Stimulated activated CD8-positive, alpha-beta memory T cell treated with anti-CD3 and anti-CD28 coated beads, Interleukin-15, amount 100 ng/mL, for 24 hours (primary cell): ENCODE measurements at places on chromosomes 4 and X.

- DNase-seq: no peak
These were observed 48.0 kb downstream of the RASL11B start for GRCh38 chr4:52910115-52910514.

GRCh38 chrX:65034292-65034667 lies 58.0 kb upstream of the ZC4H2 start:
- no peak for DNase-seq

DNA sequence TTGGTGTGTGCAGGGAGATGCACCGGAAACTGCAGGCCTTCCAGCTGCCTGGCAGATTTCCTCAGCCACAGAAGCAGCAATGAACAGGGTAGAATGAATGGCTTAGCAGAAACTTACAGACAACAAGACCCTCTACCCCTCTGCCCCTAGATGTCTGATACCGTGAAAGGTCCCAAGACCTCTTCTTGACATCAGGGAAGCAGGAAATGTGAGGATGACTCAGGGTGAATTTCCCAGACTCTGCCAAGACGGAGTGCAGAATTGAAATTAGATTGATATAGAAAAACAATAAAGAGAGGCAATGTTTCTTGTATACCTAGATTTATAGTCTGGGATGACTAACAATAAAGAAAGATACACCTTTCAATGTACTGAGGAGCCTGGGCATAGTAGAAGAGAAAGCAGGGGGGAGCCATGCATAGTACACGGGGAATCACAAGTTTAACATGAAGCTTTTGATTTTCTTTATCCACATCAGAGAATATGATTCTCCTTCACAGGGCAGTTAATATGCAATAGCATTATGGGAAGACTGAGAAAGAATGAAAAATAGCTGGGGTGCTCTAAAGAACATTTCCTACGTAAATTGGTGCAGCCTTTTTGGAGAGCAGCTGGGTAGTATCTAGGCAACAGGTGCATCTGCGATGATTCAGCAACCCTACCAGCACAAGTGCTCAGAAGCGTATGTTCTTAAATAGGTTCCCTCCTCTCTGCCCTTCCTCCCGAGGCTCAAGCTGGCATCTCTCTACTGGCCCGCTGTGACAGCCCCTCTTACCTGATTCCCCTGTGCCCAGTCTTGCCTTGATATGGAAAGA lies 18.3 kb upstream of the CXCR3 start:
- no peak for DNase-seq

DNA sequence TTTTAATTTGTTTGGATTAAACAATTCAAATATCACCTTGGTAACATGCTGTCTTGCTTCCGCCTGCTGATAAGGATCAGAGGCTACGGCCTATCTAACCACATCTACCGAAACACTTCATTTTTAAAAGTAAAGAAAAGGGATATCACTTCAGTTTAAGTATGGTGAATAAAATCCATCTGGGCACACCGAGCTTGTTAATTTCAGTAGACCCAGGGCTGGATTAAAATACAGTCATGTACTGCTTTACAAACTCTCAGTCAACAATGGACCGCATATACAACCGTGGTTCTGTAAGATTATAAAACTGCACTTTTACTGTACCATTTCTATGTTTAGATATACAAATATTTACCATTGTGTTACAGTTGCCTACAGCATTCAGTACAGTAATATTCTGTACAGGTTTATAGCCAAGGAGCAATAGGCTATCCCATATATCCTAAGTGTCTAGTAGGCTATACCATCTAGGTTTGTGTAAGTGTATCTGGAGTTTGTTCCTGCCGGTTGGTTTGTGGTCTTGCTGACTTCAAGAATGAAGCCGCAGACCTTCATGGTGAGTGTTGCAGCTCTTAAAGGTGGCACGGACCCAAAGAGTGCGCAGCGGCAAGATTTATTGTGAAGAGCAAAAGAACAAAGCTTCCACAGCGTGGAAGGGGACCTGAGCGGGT lies 40.0 kb downstream of the SEPTIN11 start:
- DNase-seq: no peak

GRCh38 chr4:25857403-25857802 lies 5.4 kb downstream of the SEL1L3 start:
- no peak for DNase-seq

DNA sequence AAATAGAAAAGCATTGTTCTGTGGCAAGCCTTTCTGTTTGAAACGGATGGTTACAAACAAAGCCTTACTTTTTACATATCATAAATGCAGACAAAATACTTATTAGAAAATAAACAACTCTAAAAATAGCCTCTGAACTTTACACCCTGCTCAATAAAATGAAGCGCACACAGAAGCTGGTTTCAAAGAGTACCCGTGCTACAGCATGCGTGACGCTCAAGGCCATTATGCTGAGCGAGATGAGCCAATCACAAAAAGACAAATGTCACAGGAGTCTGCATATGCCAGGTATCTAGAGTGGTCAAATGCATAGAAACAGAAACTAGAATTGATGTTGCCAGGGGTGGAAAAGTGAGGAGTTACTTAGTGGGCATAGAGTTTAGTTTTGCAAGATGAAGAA lies 326.5 kb upstream of the GATB start:
- DNase-seq: no peak

DNA sequence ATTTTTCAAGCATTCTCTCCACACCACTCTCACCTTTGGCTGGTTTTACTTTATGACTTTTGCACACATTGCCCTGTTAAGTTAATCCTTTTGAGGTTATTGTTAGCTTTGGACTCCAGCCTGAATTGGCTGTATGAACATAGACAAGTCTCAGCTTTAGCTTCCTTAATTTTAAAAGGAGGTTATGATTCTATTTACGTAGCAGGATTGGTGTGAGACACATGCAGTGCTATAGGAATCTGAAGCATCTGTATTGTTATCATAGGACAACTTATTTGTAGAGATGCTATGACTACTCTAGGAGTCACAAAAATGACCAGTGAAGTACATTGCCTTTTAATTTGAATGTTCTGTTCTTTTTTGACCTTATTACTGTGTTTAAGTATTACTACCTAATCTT lies 15.7 kb downstream of the PGAM4 start:
- DNase-seq: no peak

DNA sequence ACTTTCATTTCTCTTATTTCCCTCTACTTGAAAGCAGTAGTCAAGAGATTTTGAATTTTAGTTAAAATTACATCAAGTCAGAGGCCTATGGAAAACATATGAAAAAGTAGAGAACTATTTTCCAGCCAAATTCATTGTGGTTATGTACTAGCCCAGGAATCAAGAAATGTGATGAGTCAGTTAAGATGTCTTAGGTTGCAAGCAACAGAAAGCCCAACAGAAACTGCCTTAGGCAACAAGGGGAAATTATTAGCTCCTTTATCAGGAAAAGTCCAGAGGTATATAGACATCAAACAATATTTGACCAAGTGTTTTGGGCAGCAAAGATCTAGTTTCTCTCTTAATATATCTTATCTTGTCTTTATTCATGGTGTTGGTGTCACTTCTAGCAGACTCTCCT lies 37.8 kb upstream of the FRMD7 start:
- no peak for DNase-seq

GRCh38 chr4:7191546-7192251 lies 639 bp upstream of the SORCS2 start:
- no peak for DNase-seq

DNA sequence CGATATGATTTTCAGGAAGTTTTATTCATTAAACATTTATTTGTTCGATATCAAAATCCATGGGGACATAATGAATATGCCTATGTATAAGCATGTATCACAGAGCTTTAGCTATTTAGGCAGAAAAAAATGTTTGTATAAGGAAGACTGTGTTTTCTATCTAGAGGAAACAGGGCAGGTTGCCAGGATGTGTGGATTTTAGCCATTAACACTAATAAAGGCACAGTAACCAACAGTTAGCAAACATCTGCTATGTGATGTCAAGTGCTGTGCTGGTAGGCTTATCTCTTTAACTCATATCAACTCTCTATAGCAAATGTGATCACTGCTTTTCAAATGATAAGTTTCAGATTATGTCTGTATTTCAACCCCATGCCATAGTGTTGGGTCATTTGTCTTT lies 708.9 kb upstream of the HS3ST1 start:
- no peak for DNase-seq

DNA sequence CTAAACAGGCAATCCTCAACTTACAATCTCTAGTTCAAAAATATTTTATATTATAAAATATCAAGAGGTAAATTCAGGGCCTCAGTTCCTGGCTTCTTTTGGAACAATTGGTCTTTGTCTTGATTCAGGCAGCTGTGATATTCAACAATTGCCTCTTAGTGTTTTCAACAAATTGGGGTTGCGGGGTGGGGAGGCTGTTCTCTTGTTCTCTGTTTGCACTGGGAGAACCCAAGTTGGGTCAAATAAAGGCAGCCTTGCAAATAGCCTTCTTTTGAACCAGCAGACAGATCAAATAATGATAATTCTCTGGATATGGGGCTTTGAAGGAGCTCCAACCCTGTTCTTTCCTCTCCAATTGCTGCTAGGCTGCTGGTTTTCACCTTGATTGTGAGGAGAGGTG lies 142.5 kb downstream of the COL4A5 start:
- DNase-seq: no peak

DNA sequence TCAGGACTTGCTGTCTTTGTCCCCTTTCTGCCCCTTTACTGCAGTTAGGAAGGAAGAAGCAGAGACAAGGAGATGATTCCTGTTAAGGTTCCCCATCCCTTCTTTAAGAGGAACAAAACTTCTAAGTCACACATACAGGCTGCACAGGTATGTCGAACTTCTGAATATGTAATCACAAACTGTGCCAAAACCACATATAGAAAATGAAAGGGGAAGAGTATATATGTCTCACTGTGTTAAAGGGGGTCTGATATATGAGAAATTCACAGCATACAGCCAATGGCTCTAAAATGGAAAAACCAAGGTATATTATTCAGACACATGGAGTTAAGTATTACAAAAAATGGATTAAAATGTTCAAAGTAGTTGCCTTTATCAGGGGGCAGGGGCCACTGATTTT lies 11.7 kb downstream of the CFAP97 start:
- no peak for DNase-seq

DNA sequence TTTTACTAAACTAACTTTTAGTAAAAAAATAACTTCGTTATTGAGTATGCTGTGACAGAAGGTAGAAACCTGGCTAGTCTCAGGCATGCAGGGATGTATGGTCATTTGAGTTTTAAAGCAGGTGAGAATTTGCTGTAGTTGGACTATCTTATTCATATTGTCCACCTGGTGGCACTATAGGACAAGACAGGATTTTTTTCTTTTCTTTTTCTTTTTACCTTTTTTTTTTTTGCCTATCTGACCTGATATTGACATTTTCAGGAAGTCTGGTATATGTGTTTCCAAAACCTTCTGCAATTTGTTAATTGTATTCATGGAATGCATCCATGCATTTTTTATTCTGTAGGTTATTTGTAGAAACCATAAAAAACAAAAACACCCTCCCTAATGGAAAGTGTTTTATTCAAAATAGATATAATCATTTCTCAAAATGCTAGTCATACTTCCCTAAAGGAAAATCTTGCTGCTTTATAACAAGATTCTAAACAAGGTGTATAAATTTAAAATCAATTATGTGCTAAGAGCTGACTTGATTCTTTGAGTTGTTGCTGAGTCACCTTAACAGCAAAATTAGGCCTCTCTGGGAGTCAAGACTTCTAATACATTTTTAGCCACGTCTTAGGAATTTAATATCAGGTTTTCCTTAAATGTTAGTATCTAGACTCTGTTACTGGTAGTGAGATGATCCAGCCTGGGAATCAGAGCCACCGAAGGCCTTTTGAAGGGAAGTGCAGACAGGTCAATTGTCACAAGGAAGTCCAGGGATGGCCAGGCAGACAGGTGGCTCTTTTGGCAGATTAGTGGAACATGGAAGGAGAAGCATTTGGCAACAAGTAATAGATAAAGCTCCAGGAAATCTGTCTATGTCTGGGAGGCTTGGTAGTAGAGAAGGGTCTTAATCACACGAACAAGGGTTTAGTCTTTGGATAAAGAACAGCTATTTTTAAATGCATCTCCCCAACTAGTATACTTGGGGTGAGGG lies 201.3 kb upstream of the GNPDA2 start:
- no peak for DNase-seq

GRCh38 chr4:140754918-140755773 lies 1.0 kb downstream of the TBC1D9 start:
- no peak for DNase-seq

DNA sequence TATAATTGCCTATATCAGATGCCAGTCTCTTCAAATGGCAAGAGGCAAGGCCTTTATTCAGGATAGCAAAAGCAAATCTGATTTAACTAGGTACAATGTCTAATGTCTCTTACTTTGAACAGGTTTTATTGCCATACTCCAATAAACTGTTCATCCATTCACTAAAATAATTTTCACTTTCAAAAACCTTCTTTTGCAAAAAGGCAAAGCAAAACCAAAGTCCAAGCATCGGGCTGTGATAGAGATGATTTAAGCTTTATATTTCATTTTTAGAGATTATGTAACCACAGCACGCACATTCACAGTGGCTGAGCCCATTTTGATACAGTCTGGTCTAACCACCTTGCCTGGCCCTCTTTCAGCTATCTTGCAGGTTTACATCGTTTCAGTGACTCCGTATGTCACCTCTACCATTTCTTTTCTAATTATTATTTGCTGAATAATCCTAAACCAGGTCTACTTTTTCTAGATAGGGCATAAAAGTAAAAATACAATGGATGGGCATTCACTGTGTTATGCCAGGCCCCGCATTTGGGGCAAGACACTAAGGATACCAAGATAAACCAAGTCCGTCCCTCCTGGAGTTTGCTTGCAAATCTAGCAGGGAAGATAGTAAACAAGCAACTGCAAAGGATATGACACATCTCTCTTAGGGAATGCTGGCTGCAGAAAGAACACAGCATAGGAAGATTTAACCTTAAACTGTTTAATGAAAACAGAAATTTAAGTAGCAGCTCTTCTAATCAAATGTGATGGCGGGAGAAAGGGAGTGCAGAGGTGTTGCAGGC lies 1.8 kb downstream of the CASP3 start:
- DNase-seq: no peak

- DNase-seq: peak; percentile 8
These were observed 15.0 kb downstream of the BRCC3 start for GRCh38 chrX:155086202-155086840.

GRCh38 chr4:106717091-106717490 lies 319.0 kb downstream of the DKK2 start:
- DNase-seq: no peak

DNA sequence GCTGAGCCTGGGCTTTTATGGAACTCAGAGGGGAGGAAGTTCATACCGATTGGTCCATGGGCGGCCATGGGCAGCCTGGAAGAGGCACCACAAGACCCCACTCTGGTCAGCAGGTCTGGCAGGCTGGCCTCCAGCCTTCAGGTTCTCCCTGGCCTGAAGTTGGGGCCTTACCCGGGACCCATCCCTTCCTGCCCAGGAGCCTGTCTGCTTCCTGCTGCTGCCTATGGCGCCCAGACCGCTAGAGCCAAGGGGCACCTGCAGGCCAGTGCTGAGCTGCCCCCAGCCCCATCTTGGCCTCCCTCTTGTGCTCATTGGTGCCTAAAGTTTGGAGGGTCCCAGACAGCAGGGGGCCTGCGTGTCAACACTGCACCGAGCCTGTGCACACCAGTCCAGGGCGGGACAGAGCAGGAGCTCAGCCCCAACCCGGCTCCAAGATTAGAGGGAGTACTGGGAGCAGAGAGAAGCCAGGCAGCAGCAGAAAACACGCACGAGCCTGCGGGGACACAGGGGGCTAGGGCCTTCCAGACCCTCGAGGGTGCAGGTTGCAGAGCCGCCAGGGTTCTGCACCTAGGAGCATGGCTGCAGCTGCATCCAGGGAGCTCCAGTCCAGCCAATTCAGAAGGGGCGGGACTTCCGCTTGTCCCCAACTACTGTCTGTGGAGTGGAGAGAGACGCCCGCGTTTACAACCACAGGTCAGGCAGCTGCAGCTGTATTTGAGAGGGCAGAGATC lies 30.7 kb upstream of the ZNF280C start:
- no peak for DNase-seq
